Fibroblast of skin of right quadriceps (primary cell): ENCODE measurements at places on chromosomes 5 and 9.

GRCh38 chr9:116175614-116176013, 22.0 kb downstream of the PAPPA start:
- DNase-seq = no peak

- no peak for DNase-seq
Measured at GRCh38 chr9:27441741-27442070, 82.4 kb upstream of the IFNK start.

GRCh38 chr5:87169300-87169991, 98.2 kb upstream of the RASA1 start:
- peak; percentile 9 for DNase-seq

DNA sequence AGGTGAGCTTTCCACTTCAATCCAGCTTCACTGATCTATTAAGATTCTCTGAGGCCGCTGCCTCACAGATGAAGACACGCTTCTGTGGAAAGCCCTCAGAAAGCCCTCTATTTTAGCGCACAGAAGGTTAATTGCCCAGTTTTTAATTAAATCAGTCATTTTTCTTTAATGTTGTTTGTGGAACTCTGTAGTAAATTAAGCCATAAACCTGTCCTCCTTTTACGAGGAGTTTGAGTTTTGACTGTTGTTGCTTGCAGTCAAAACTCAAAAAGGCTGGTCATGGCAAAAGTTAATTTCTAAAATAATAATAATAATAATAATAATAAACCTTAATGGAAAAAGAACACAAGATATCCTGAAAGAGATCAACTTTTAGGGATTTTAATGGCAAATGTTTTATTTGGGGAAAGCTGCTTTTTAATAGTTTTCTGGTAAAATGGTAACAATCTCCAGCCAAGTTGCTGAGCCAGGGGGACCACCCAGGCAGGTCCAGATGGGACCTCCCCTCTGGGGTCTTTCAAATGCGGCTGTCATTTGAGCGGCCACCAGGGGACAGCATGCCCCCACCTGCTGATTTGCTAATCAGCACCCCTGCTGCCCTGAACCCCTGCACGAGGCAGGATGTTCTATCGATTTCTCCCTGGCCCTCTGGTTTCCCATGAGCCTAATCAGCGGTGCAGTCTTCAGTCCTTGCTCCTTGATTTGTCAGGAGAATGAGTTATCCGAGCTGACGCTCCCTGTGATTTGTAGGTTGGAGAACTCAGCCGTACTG, 247.2 kb downstream of the FSTL4 start:
- DNase-seq = no peak

- DNase-seq = no peak
Measured at GRCh38 chr5:5588887-5589826, 166.7 kb downstream of the ICE1 start.
